NCI-H446 treated with DMSO at 0.1 percent for 48 hours (cell line): ENCODE measurements at places on chromosomes 2 and 18.

DNA sequence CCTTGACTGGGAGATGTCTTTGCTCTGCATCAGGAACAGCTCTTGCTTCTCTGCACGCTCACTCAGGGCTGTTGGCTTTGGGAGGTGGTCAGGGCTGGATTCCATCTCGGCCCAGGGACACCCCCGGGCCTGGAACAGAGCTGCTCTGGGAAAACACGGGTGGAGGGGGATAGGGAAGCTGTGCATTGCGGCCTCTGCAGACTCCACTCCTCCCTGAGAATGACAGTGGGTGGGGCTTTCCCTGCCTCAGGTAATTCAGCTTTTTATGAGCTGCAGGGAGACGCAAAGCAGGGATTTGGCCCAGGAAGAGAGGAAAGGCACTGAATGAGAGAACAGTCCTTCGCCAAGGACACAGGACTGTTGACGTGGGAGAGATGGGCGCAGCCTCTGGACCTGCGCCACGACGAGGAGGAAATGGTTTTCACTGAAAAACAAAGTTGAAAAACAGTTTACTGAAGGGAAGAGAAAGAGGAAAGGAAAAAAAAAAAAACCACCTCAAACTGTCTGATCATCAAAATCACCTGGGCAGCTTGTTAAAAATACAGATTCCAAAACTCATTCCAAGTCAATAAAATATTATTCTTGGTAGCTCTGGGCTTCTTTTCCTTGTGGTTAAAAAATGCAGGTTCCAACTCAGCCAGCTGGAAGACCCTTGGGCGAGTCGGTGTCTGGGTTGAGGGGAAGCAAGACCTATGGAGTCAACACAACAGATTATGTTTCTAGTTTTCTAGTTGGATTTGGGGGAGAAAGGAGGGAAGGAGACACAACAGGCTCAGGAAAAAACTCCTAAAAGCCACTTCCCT, 194.0 kb downstream of the ZFP36L2 start:
- no peak for DNase-seq

GRCh38 chr2:168858146-168858545, 32.1 kb downstream of the SPC25 start:
- no peak for DNase-seq

GRCh38 chr2:84894758-84895520, 10.5 kb upstream of the TMSB10 start:
- DNase-seq: no peak

DNA sequence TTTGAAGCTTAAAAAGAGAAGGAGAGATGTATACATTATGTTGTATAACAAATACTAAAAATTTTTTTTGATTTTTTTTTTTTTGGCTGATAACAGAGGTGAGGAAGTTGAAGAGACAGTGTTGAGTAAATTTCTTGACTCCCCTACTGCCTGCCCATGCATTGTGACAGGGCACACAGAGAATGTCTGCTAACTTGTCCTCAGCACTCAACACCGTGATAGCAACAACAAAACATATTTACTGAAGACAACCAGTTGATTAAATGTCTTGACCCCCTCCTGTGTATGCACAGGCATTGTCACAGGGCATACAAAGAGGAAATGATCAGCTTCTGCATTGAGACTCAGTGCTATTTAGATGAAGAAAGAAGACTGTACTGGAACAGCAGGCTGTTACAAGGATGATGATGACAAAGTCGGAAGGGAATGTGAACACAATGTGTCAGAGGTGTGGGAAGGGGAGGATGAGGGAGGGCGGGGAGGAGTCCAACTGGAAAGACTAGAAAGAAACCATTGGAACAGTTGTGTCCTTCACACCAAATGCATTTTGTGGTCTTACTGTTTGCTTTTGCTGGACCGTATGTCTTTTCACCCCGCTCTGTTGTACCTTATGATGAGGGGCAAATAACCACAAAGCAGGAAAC, 89.5 kb downstream of the CERS6 start:
- DNase-seq: no peak

GRCh38 chr2:173819852-173820251, 145.3 kb downstream of the SP3 start:
- DNase-seq: no peak

- no peak for DNase-seq
These were observed 375 bp downstream of the WNT10A start for GRCh38 chr2:218880859-218881594.

- DNase-seq: peak; percentile 78
These were observed 142.4 kb downstream of the NEDD4L start for GRCh38 chr18:58186258-58186948.

- no peak for DNase-seq
These were observed 16.3 kb upstream of the GTF2A1L start for GRCh38 chr2:48601349-48601748.

DNA sequence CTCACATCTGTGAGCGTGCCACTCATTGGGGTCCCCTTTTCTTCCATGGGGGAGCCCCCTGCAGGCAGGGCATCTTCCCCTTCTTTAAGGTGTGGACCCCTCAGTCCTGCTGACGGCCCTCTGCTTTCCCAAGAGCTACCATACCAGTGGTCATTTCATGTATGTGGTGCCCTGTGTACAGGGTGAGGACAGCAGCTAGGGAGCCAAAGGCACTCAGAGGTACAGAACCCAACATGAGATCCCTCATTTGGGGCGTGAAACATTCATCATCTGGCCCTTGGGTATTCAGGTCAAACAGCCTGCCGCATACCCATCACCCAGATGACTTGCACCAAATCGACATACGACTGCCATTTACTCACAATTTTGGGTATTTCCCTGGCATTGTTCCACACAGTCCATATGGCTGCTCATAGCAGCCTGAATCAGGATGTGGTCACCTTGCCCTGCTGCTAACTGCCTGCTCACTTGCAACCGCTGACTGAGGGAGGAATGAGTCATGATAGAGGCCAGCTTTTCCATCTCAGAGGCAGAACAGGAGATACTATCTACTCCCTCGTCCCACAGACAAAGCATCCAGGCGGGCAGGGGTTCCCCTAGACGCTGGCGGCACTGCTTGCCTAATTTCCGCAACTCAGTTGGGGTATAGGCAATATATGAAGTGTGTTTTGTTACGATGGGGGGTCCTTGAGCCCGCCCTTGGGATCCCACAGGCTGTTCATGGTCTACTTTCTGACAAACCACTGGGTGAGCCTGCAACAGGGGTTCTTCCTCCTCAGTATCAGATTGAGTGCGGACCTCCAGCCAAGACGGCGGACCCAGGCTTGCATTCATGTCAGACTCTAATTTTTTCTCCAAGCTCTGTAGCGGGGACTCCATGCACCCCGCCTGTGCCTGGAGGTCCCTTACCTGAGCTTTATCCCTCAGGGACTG, 228.6 kb downstream of the SATB2 start:
- peak; percentile 7 for DNase-seq

- no peak for DNase-seq
These were observed 970.1 kb downstream of the DPP10 start for GRCh38 chr2:115412501-115412900.

- DNase-seq: no peak
These were observed 522.8 kb downstream of the MBD2 start for GRCh38 chr18:53701697-53702096.

GRCh38 chr18:5415031-5415430, 119.5 kb upstream of the ZBTB14 start:
- no peak for DNase-seq
